Stimulated activated CD4-positive, alpha-beta T cell treated with anti-CD3 and anti-CD28 coated beads, Interleukin-4, amount 100 ng/mL, for 4 hours (primary cell): ENCODE measurements at places on chromosomes 6 and 20.

- DNase-seq, result no peak
Observed at GRCh38 chr6:107812234-107812769, 11.8 kb downstream of the SCML4 start.

DNA sequence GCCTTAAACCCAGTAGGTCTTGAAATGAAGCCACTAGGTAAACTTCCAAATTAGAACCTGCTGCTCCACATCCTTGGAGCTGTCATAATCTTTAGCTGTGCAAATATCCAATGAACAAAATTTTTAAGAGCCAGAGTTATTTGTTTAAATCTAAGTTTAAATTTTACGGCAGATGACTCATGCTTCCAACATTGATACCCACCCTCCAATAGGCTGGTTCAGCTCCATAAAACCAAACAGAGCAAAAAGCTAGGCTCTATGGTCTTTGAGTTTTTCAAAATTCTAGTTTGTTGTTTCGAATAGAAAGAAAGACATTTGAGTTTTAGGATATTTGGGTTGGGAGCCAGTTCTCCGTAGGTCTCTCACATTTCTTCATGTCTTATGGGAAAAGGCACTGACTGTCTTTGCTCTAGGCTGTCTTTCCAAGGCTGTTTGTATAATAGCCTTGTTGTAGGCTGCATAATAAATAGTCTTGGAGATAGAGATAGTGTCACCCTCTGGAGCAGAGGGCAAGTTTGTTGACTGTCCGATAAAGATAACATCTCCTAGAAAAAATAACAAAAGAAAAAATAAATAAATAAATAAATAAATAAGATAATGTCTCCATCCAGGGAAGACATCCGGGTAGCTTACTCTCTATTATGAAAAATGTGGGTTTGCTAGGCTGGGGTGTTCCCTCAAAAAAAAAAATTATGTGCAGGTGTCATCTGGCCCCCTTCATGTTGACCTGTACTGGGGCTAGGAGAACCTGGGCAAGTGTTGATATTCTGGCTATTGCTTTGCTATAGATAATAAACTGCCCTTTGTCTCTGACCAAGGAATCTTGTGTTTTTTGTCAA, 36.5 kb downstream of the SLC2A12 start:
- no peak for DNase-seq

- DNase-seq, result no peak
Observed at GRCh38 chr6:150129616-150130505, 13.0 kb upstream of the PPP1R14C start.

DNA sequence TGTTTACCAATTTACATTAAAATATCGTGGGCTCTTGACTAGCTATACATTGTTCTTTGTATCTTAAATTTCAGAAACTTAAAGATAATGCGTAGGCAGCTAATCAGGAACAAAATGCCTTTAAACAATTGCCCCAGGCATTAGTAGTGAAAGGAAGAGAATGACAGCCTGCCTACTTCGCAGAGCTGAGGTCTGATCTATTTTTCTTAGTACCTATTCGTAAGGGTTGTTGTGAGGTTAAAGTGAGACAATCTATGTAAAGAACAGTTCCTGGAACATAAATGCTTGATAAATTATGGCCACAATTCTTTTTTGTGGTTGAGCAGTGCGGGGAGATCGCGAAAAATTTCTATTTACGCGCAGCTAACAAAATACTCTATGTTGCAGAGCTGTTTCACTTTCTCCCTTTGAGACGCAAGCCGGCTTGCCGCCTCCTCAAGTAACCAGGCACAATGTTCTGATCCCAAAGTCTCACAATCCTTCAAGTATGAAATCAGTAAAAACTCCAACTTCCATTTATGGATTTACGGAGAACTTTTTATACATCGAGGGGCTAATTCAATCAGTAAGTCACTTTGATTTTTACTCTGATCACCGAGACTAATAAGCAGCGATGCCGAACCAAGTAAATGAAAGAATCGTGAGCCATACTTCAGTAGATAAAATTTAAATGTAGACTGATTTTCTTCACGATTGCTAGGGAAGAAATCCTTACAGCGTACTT, 878 bp upstream of the PNRC1 start:
- DNase-seq, result peak; percentile 42

- no peak for DNase-seq
Observed at GRCh38 chr6:6981681-6982322, 126.0 kb upstream of the RREB1 start.

- DNase-seq, result peak; percentile 24
Observed at GRCh38 chr20:52047811-52048764, 143.5 kb downstream of the ZFP64 start.

- no peak for DNase-seq
Observed at GRCh38 chr6:77986380-77987034, 333.7 kb downstream of the MEI4 start.

GRCh38 chr20:34452281-34452982, 63.8 kb upstream of the DYNLRB1 start:
- no peak for DNase-seq

- no peak for DNase-seq
Observed at GRCh38 chr20:48180024-48180423, 394.7 kb upstream of the SULF2 start.

GRCh38 chr20:10524034-10524476, 89.0 kb downstream of the SLX4IP start:
- DNase-seq, result no peak

DNA sequence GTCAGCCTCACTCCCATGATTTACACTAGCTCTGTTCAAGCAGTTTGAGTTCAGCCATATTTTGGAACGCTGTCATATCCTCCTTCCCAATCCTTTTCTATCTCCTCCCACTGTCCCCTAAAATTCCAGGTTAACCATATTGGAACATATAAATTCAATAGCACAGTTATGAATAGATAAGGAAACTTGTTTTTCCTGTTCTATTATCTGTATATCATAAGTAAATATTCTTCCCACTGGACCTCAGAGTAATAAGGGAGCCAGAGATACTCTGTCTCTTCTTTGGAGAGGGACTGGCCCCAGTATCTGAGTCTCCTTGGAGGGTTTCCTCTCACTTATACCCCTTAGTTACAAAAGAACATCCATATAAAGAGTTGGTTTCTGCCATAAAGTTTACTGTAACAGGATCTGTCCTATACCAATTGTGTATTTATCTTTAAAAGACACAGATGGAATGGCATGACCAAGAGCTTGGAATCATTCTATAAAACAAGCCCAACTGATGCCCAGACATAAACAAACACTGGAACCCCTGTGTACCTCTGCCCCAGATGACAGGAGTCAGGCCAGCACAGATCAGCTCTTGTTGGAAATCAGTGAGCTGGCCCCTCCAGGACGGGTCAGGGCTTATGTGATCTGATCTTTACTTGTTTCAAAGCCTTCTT, 67.1 kb downstream of the EPB41L2 start:
- no peak for DNase-seq

DNA sequence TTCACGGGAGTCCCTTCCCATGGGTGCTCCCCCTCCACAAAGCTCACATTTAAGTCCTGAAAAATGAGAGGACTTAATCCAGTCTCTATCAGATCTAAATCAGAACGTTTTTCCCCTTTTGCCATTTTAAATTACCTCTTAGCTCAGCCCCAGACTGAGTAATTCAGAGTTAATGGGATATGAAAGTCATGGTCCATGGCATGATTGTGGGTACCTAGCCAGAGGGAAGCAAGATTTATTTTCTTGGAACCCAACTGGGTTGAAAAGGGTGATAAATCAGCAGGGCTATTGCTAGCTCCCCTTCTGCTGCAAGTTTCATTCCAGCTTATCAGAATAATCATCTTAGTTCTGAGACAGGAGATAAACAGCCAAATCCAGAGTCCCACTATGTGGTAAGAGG, 320.2 kb upstream of the CHD6 start:
- no peak for DNase-seq
